NCI-H1694 (cell line): ENCODE measurements at places on chromosomes 7 and 10.

GRCh38 chr7:139127648-139128047 is 18.1 kb upstream of the ZC3HAV1 start:
- no peak for DNase-seq

- no peak for DNase-seq
These were observed 383.5 kb upstream of the VWC2 start for GRCh38 chr7:49389871-49390479.

DNA sequence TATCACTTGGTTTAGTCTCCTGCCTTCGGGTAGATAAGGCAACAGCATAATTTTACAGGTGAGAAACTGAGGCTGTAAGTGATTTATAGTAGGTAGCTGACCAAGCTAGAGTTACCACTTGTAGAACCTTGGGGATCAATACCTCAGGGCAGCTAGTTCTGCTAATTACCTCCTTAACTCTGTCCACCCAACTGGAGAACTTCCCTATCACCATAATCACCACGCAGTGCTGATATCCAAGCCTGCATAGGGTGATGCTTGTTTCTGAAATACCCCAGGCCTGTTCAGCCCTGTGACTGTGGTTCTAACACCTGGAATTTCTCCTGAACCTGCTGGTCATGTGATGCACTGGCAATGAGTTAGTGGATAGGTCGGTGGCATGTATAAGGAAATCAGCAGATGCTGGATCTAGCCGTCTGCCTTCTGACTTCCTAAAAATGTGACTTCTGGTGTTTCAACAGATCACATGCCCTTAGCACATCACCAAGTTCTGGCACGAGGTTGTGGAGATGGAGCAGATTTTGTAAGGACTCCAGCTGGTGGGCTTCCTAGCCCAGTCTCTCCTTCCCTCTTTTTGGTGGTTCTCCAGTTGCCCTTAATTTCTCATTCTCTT is 15.3 kb downstream of the PLAU start:
- no peak for DNase-seq

DNA sequence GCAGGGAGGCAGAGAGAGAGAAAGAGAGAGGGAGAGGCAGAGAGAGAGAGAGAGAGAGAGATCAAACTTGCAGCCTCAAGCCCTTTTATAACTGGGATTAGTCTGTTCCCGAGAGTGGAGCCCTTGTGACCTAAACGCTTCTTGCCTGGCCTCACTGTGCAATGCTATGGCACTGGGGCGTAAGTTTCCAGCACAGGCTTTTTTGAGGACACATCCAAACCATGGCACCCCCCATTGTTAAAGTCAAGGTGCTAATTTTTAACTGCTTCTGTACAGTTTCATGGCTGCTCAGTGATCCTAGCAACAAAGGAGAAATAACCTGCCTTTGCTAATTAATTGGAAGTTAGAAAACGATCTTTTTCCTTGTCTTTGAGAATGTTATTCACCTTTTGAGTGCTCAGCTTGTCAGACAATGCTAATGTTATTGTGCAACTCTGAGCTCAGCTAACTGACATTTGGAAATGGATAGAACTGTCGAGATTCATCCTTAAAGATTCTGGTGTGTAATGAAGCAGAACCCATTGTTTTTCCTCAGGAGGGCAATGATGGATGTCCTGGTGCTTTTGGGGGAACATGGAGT is 268.4 kb downstream of the GLRX3 start:
- DNase-seq, result no peak

DNA sequence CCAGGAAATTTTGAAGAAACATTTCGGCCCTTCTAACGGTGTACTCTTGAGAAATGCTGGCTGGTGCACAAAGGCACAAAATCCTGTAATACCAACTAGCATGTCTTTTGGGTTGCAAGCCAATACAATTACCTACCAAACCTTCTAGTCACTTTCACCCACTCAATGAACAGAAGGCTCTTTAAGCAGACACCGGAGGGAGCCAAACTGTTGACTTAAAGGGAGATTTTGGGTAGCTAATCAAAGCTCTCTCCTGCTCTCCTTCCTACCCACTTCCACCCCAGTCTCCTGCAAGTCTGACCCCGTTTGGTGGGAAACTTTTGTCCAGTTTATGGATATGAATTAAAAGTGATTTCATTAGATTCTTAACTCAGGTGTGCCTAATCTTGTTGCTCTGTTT is 24.0 kb downstream of the GRM3 start:
- no peak for DNase-seq

- no peak for DNase-seq
These were observed 14.8 kb downstream of the MYL10 start for GRCh38 chr7:101614098-101614938.

GRCh38 chr10:78754269-78755062 is 314.3 kb upstream of the ZMIZ1 start:
- no peak for DNase-seq

GRCh38 chr7:127119517-127119916 is 133.2 kb downstream of the GRM8 start:
- no peak for DNase-seq

DNA sequence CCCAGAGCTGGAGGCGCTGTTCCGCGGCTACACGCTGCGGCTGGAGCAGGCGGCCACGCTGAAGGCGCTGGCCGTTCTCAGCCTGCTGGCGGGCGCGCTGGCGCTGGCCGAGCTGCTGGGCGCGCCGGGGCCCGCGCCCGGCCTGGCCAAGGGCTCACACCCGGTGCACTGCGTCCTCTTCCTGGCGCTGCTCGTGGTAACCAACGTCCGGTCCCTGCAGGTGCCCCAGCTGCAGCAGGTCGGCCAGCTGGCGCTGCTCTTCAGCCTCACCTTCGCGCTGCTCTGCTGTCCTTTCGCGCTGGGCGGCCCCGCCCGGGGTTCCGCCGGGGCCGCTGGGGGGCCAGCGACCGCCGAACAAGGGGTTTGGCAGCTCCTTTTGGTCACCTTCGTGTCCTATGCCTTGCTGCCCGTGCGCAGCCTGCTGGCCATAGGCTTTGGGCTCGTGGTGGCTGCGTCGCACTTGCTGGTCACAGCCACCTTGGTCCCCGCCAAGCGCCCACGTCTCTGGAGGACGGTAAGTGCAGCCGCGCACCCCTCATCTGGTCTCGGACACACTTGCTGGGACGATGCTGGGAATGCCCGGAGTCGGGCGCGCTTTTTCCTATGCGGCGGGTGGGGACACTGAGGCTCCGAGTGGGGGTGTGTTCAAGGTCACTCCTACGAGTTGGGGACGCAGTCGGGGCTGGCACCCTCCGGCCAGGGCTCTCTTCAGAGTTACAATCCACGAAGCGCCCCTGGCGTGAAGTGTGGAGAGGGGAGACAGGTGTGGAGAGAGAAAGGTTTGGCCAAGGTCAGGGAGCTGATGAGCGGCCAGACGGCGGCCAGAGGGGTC is 717 bp downstream of the ADCY1 start:
- no peak for DNase-seq

- no peak for DNase-seq
These were observed 32.9 kb upstream of the CRYGN start for GRCh38 chr7:151472644-151473380.

- DNase-seq, result no peak
These were observed 28.8 kb upstream of the CHST15 start for GRCh38 chr10:124122211-124122610.

DNA sequence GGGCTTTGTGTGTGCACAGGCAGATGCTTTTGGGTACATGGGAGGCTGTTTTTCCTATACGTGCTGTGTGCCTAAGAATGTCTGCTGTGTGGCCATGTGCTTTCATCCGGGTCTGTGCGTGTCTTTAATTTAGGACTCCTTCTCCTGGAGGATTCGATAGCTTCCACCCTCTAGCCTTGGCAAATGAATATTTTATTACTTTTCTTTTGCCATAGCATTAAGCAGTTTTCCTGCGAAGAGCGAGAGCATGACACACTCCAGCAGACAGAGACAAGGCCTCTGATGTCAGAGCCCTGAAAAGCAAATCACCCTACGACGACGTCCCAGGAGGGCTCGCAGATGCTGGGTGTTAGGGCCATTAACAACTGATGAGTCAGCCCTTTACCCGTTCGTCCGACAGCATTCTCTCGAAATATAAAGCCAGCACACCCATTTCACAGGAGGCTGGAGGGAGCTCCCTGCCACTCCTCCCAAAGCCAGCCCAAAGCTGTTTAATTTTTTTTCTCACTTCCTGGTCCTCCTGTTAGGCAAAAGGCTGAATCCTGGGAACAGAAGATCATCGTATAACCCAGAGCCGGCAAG is 311.3 kb upstream of the ZMIZ1 start:
- DNase-seq, result no peak

GRCh38 chr10:122303271-122304053 is 32.4 kb downstream of the BTBD16 start:
- DNase-seq, result no peak

DNA sequence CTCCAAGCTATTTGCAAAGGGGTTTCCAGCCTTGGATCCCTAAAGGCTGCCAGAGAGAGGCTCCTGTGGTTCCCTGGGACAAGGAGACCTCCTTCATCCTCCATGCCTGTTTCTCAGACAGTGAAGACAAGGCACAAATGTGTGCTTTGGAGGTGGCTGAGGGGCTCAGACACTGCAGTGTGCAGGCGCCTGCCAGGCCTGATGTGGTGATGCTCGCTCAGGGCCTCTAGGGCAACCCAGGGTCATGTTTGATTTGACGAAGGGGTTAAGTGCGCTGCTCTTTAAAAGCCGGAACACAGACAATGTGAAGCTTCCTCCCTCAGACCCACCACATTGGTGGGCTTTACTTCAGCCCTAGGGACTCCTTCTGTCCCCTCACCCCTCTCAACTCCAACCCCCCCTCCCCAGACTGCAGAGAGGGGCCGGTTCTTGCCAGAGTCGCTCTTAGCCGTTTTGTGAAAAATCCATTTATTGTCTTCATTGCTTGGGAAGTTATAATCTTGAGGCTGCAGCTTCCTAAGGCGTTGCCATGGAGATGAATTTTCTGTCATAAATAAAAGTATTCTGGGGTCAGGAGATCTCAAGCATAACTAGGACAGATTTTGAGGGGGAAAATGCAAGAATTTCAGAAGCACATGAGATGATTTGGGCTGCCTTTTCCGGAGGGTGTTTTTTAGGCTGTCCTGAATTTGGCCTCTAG is 35.8 kb downstream of the PDGFA start:
- no peak for DNase-seq

- DNase-seq, result no peak
These were observed 14.6 kb upstream of the ST7 start for GRCh38 chr7:116938678-116939077.

DNA sequence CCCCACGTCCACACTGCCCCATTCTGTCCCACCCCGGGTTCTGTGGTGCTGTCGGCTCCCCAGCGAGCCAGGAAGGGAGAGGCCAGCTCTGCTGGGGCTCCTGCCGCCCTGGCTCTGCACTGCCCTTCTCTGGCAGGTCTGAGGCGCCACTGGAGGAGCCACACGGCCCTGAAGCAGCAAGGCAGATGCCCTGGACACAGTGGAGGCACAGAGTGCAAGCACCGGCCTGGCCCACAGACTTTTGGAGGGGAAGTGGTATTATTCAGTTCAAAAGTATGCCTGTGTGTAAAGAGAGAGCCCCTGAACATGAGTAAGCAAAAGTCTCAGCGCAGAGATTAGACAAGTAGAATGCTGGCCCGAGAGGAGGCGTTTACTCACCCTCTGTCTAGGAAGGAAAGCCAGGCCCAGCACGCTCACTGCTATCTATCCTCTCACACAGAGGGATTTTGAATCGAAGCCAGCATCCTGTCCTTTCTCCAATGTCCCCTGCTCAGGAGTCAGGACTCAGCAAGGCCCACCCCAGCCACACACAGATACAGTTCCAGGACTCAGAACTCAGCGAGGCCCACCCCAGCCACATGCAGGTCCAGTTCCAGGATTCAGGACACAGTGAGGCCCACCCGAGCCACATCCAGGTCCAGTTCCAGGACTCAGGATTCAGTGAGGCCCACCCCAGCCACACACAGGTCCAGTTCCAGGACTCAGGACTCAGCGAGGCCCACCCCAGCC is 115.0 kb downstream of the EGFR start:
- no peak for DNase-seq

DNA sequence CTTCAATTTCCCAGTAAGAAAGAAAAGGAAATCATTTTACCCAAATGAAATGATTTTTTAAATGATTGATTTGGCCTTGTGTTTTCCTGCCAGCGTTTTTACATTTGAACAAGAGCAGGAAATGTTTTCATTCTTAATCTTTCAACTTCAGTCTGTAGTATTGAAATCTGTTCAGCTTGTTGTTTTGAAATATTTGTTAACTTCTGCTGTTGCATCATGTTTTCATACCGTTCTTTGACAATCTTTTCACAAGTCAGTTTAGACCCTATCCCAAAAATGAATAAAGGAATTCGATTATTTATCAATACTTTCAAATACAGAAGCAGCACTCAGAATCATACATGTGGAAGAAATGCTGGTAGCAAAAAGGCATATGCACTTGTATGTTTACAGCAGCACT is 8.1 kb downstream of the SFR1 start:
- no peak for DNase-seq
